Activated T-cell treated with anti-CD3 and anti-CD28 coated beads, Interleukin-2, amount 50 U/mL, for 72 hours (primary cell): ENCODE measurements at places on chromosomes 4 and X.
A peak's percentile ranks its signal among the peaks of the same experiment; 100 is the strongest.

GRCh38 chr4:169485791-169486742 is 126.3 kb downstream of the NEK1 start:
- no peak overlapping the region for H3K4me3 ChIP-seq
- H3K36me3 ChIP-seq = no peaks in the 10 kb centered on the region
- H3K27ac ChIP-seq = no peak overlapping the region

DNA sequence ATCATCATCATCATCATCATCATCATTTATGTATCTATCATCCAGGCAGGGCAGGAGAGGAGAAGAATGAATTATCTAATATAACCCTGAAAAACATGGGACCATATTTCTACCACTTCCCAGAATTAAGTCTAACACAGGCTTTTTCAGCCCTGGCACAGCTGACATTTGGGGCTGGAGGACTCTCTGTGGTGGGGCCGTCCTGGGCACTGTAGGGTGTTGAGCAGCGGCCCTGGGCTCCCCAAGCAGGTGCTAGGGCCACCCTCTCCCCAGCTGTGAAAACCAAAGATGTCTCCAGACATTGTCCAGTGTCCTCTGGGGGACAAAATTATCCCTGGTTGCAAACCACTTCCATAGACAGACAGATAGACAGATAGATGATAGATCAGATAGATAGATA is 288.4 kb downstream of the CRLF2 start:
- H3K4me1 ChIP-seq = no peaks in the 10 kb centered on the region
- DNase-seq = no peak
- H3K27me3 ChIP-seq = no peaks in the 10 kb centered on the region

GRCh38 chr4:173502282-173502681 is 27.7 kb downstream of the HAND2 start:
- H3K27me3 ChIP-seq = peaks cover 67% of the 10 kb centered on the region
- H3K36me3 ChIP-seq = peaks cover 10% of the 10 kb centered on the region
- H3K4me3 ChIP-seq = no peak overlapping the region
- no peak overlapping the region for H3K27ac ChIP-seq
- DNase-seq = no peak
- H3K4me1 ChIP-seq = peaks cover 22% of the 10 kb centered on the region

GRCh38 chr4:55959655-55960054 is 10.9 kb downstream of the CEP135 start:
- H3K4me3 ChIP-seq = no peak overlapping the region
- H3K4me1 ChIP-seq = no peaks in the 10 kb centered on the region
- DNase-seq = no peak
- no peaks in the 10 kb centered on the region for H3K27me3 ChIP-seq

DNA sequence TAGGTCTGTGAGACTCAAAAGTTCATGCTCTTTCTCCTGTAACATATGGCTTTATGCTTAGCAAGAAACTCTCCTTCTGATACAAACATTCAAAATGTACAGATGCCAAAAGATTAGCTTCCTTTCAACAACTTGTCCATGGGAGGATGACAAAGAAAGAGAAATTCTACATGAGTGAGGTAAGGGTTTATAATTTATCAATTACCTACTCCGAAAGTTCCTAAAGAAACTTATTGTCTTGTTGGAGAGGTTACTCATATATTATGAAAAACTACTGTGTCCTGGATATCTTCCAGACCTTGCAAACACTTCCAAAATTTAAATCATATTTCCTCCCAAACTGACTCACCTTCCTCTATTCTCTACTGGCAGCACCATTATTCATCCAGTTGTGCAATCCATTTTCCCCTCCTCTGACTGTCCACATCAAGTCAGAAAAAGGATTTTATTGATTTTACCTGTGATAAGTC is 65.1 kb downstream of the ENPEP start:
- H3K27ac ChIP-seq = no peak overlapping the region
- peaks cover 17% of the 10 kb centered on the region for H3K27me3 ChIP-seq
- no peak for DNase-seq
- peaks cover 1% of the 10 kb centered on the region for H3K36me3 ChIP-seq
- no peaks in the 10 kb centered on the region for H3K4me1 ChIP-seq

DNA sequence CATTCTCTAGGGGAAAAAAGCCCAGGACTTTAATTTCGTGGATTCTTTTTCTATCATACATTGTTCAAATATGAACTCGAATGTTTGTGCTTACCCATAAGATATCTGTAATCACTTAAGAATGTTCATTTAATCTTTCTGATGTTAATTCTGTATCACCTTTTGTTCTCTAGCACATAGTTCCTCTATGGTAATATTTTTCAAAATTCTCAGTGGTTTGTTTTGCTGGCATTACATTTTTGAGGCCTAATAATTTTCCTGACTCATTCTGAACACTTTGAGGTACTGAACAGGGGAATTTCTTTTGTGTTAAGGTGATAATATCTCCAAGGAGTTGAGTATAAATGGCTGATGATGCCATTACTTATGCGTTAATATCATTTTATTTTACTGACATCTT is 490.7 kb upstream of the PITX2 start:
- no peaks in the 10 kb centered on the region for H3K36me3 ChIP-seq
- no peak for DNase-seq
- no peak overlapping the region for H3K27ac ChIP-seq
- H3K27me3 ChIP-seq = no peaks in the 10 kb centered on the region

GRCh38 chrX:153438532-153438931 is 7.3 kb downstream of the TREX2 start:
- no peak for DNase-seq
- no peak overlapping the region for H3K27ac ChIP-seq
- H3K4me3 ChIP-seq = no peak overlapping the region
- H3K4me1 ChIP-seq = no peaks in the 10 kb centered on the region
- H3K27me3 ChIP-seq = peaks cover 26% of the 10 kb centered on the region

DNA sequence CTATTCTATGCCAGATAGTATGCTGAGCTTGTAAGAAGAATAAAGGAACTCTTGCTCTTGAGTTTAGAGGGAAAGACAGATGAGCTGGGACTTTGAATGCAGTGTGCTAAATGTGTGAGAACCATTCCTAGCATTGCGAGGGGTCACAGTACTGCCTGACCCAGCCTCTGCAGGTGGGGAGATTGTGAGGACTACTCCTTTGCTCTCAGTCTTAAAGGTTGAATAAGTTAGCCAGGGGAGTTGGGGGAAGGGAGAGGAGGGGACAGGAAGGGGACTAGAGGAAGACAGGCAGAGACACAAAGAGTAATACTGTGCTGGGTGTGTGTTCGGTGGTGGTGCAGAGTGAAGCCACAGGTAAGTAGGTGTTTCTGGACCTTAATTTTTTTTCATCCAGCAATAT is 41.7 kb downstream of the DCUN1D4 start:
- peak overlapping the region; percentile 1 for H3K27ac ChIP-seq
- DNase-seq = no peak
- H3K4me3 ChIP-seq = no peak overlapping the region
- no peaks in the 10 kb centered on the region for H3K27me3 ChIP-seq

DNA sequence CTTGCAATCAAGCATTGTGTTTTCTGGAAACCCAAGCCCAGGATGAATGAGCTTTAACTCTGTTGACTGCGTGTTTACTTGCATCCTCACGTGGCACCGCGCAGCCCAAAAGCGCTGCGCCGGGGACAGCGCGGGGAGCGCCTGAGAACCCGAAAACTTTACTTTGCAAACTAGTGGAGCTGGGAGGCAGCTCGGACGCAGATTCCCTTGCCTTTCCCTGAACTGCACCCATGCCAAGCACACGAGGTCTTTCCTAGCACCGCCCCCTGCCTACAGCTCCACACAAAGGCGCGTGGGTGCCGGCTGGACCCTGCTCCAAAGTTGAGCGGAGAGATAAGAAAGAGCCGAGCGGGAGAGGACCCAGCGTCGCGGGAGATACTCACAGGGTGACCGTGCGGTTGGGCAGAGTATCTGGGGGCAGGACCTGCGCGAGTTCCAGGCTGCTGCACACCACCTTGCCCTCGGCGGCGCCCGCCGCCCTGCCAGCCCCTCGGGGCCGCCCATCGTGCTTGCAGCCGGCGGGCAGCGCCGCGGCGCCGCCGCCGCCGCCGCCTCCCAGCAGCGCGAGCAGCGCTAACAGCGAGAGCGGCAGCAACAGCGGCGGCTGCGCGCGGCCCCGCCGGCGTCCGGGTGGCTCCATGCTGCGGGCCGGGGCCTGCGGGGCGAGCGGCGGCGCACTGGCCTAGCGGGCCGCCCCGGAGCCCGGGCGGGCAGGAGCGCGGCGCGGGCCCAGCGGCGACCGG is 550 bp downstream of the ADGRA3 start:
- DNase-seq = peak; percentile 28
- peak overlapping the region; percentile 94 for H3K4me3 ChIP-seq
- no peaks in the 10 kb centered on the region for H3K27me3 ChIP-seq
- H3K36me3 ChIP-seq = peaks cover 3% of the 10 kb centered on the region
- H3K4me1 ChIP-seq = peaks cover 26% of the 10 kb centered on the region

- H3K4me3 ChIP-seq = no peak overlapping the region
- no peaks in the 10 kb centered on the region for H3K27me3 ChIP-seq
- no peaks in the 10 kb centered on the region for H3K4me1 ChIP-seq
- no peak for DNase-seq
These were observed 1651.9 kb downstream of the C4orf33 start for GRCh38 chr4:130747842-130748241.

- H3K4me1 ChIP-seq = peaks cover 21% of the 10 kb centered on the region
- H3K36me3 ChIP-seq = peaks cover 14% of the 10 kb centered on the region
- DNase-seq = no peak
- H3K27ac ChIP-seq = peak overlapping the region; percentile 90
- H3K4me3 ChIP-seq = peak overlapping the region; percentile 70
These were observed 70.6 kb downstream of the ARFIP1 start for GRCh38 chr4:152850377-152850776.

- peaks cover 2% of the 10 kb centered on the region for H3K36me3 ChIP-seq
- no peak overlapping the region for H3K27ac ChIP-seq
- H3K27me3 ChIP-seq = peaks cover 42% of the 10 kb centered on the region
- DNase-seq = no peak
These were observed 1.3 kb downstream of the TMEM164 start for GRCh38 chrX:110004215-110004614.

DNA sequence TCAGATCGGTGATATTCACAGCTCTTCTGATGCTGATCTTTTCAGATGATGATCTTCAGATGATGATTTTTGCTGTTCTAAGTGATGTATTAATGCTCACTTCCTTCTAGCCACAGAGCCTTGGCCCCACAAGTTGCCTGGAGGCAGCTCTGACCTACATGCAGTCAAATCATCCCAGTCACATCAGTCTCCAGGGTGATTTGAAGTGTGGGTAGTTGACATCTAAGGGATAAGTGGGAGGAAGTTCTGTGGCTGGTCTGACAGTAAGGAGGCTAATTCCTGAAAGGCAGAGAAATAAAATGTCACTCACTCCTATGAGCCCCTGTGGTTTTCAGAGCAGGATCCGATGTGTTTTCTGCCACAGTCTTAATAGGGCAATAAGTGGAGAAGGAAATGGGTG is 79.8 kb upstream of the RPL34 start:
- H3K27me3 ChIP-seq = no peaks in the 10 kb centered on the region
- H3K36me3 ChIP-seq = no peaks in the 10 kb centered on the region
- DNase-seq = no peak
- peaks cover 26% of the 10 kb centered on the region for H3K4me1 ChIP-seq

GRCh38 chr4:109994415-109994827 is 81.7 kb downstream of the EGF start:
- H3K27me3 ChIP-seq = peaks cover 23% of the 10 kb centered on the region
- H3K27ac ChIP-seq = no peak overlapping the region
- no peak for DNase-seq
- H3K4me3 ChIP-seq = no peak overlapping the region
- no peaks in the 10 kb centered on the region for H3K36me3 ChIP-seq
- peaks cover 27% of the 10 kb centered on the region for H3K4me1 ChIP-seq

GRCh38 chr4:59570860-59571476 is 1629.2 kb upstream of the ADGRL3 start:
- no peak overlapping the region for H3K4me3 ChIP-seq
- H3K4me1 ChIP-seq = no peaks in the 10 kb centered on the region
- no peaks in the 10 kb centered on the region for H3K27me3 ChIP-seq
- H3K36me3 ChIP-seq = no peaks in the 10 kb centered on the region

- no peaks in the 10 kb centered on the region for H3K36me3 ChIP-seq
These were observed 644.4 kb downstream of the TRIML1 start for GRCh38 chr4:188783606-188784160.

DNA sequence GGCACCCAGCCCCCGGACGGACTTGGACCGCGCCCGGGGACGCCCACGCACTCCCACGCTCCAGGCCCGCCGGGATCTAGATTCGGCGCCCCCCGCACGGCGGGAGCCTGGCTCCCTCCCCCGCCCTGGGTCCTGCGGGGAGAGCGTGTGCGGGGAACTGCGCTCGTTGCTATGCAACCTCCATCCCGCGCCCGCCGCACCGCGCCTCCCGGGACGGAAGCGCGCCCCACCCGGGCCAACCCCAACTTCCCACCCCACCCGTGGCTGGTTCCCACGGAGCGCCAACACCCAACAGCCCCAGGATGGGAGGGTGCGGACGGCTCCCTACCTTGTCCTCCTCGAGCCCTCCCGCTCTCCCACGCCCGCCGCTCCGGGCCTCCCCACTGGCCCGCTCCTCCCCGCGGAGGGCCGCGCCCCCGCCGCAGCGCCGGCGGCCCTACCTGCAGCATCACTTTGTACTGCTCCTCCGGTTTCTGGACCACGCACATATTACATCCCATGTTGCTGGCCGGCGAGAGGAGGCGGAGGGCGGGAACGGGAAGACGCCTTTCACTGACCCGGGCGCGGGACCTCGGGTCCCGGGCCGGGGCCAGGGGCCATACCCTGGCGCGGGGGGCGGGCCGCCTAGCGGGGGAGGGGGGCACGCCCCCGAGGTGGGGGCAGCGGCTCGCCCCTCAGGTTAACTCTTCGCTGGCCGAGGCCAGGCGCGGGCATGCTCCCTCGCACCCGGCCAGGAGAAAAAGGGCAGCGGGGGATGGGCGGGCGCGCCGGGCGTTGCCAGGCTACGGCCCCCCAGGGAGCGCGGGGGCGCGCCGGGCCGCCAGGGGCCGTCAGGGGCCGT is at the start of gene PDZD4:
Gene PDZD4 (minus strand): TSS at position 746 of the 841 bp plus-strand sequence. CDS start 246 bp downstream, at position 500.
- no peaks in the 10 kb centered on the region for H3K4me1 ChIP-seq
- H3K36me3 ChIP-seq = no peaks in the 10 kb centered on the region
- no peak within 1 kb of the TSS for H3K27ac ChIP-seq
- DNase-seq = peak; percentile 22
- peaks cover 35% of the 10 kb centered on the region for H3K27me3 ChIP-seq

- peaks cover 55% of the 10 kb centered on the region for H3K27me3 ChIP-seq
- no peak overlapping the region for H3K4me3 ChIP-seq
- no peak for DNase-seq
- H3K27ac ChIP-seq = no peak overlapping the region
- peaks cover 5% of the 10 kb centered on the region for H3K4me1 ChIP-seq
These were observed 4.1 kb upstream of the PGRMC1 start for GRCh38 chrX:119231936-119232445.

GRCh38 chr4:25970226-25970675 is 56.2 kb downstream of the SMIM20 start:
- H3K4me1 ChIP-seq = peaks cover 6% of the 10 kb centered on the region
- no peak for DNase-seq
- H3K27me3 ChIP-seq = peaks cover 30% of the 10 kb centered on the region
- H3K4me3 ChIP-seq = no peak overlapping the region
- H3K36me3 ChIP-seq = no peaks in the 10 kb centered on the region

- peak overlapping the region; percentile 52 for H3K27ac ChIP-seq
- H3K27me3 ChIP-seq = no peaks in the 10 kb centered on the region
- H3K4me1 ChIP-seq = peaks cover 21% of the 10 kb centered on the region
- peaks cover 7% of the 10 kb centered on the region for H3K36me3 ChIP-seq
These were observed 31.9 kb downstream of the NSG1 start for GRCh38 chr4:4418676-4419390.
